ENCODE measurements at places on chromosomes 2 and 18.

GRCh38 chr2:96359310-96359709 is 23.7 kb downstream of the NCAPH start:
- DNase-seq: no peak

GRCh38 chr2:200301953-200302858 is 4.3 kb upstream of the SPATS2L start:
- no peak for DNase-seq

GRCh38 chr2:12090590-12090989 is 344.2 kb downstream of the LPIN1 start:
- DNase-seq: no peak

DNA sequence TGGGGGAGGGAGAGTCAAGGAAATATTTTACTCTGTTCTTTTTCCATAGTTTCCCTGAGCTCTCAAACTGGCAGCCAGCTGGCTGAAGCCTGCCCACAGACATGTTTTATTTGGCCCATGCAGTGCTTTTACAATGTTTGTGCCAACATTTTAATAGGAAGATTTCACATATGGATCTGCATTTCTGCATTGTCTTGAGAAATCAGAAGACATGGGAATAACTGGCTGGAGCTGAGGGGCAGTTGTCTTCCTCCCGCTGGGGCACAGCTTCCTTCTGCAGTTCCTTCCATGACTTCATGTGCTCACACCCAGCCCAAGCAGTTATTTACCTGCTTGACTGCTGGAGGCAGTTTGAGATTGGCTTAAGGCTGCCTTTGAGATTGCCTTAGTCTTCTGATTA is 74.4 kb downstream of the PLCL1 start:
- DNase-seq: no peak

GRCh38 chr2:160269803-160270570 is 69.9 kb upstream of the ITGB6 start:
- peak; percentile 98 for DNase-seq
